ENCODE measurements at places on chromosomes 11 and 22. TPM values are rescaled to one million over a fixed set of nuclear protein-coding genes. Genes with fewer than 3 reads are reported as not detected.

Gene FIBIN
- 4.9 TPM for polyA plus RNA-seq

Gene LAYN
- 0.60 TPM for polyA plus RNA-seq

Gene MUS81
- polyA plus RNA-seq: 32.5 TPM

Gene NXPE2
- polyA plus RNA-seq: 0.10 TPM
